Kidney glomerular epithelial cell (primary cell): ENCODE measurements at places on chromosomes 6 and 20.

GRCh38 chr6:157325069-157325805, 1.9 kb upstream of the TMEM242 start:
- no peak for DNase-seq

DNA sequence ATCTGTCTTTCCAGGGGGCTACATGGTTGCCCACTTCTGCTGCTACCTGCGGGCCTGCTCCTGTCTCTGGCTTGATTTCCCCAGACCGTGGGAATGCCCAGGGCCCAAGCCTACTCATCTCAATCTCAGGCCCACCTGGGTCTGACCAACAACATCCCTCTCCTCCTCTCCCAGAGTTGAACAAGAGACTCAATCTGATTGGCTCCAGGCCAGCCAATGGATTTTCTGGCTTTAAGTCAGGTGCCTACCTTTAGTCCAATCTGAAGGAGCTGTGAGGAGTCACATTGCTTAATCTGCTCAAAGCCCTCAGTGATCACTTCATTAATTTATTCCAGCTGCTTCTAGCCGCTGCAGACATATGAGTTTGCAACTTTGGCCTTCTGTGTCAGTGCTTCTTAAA, 162.4 kb upstream of the KCNG1 start:
- no peak for DNase-seq

- DNase-seq = no peak
Measured at GRCh38 chr20:37896932-37897548, 5.9 kb upstream of the VSTM2L start.

DNA sequence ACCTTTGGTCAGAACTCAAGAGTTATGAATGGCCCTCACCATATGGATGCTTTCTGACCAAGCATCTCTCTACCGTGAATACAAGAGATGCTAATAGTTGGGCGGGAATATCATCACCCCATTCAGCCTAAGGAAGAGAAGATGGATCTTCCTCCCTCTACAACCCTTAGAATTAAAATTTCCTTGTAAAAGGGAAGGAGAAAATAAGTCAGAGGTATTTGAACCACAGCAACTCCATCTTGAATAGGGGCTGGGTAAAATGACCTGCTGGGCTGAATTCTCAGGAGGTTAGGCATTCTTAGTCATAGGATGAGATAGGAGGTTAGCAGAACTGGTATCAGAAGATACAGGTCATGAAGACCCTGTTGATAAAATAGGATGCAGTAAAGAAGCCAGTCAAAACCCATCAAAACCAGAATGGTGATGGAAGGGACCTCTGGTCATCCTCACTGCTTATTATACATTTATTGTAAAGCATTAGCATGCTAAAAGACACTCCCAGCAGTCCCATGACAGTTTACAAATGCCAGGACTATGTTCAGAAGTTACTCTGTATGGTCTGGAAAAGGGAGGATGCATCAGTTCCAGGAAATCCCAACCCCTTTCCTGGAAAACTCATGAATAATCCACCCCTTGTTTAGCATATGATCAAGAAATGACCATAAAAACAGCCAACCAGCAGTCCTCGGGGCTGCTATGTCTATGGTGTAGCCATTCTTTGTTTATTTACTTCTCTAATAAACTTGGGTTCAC, 101.2 kb downstream of the DTNBP1 start:
- no peak for DNase-seq

- DNase-seq = no peak
Measured at GRCh38 chr6:90420500-90420899, 123.9 kb upstream of the BACH2 start.

GRCh38 chr6:7621761-7622160, 31.8 kb downstream of the SNRNP48 start:
- no peak for DNase-seq

DNA sequence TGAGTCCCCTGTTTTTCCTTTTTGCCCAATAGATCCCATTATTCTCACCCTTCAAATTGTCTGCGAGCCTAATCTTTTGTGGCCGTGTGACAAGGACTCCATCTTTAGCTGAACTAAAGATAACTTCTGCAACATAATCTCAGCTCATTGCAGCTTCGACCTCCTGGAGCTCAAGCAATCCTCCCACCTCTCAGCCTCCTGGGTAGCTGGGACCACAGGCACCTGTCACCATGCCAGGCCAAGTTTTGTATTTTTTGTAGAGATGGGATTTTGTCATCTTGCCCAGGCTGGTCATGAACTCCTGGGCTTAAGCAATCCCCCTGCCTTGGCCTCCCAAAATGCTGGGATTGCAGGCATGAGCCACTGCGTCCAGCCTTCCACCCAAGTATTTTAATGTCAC, 161.0 kb downstream of the GJA1 start:
- no peak for DNase-seq

DNA sequence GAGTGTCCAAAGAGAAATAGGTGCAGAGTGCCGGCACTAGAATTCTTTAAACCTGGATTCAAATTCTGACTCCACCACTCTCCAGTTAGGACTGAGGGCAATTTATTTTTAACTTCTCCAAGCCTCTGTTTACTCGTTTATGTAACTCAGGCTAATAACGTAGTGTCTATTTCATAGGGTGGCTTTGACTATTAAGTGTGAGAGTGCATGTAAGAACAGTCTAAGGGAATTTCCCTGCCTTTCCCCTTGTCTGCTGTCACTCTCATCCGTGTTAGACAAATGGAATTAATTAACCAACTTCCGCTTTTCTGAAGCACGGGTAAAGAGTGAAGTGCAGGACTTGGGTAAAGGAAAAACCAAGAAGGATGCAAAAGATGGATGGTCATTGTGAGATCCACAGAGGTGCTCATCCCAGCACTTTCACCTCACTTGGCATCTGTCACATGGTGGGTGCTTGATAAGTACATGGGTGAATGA, 4.1 kb upstream of the ZKSCAN8 start:
- DNase-seq = peak; percentile 54

DNA sequence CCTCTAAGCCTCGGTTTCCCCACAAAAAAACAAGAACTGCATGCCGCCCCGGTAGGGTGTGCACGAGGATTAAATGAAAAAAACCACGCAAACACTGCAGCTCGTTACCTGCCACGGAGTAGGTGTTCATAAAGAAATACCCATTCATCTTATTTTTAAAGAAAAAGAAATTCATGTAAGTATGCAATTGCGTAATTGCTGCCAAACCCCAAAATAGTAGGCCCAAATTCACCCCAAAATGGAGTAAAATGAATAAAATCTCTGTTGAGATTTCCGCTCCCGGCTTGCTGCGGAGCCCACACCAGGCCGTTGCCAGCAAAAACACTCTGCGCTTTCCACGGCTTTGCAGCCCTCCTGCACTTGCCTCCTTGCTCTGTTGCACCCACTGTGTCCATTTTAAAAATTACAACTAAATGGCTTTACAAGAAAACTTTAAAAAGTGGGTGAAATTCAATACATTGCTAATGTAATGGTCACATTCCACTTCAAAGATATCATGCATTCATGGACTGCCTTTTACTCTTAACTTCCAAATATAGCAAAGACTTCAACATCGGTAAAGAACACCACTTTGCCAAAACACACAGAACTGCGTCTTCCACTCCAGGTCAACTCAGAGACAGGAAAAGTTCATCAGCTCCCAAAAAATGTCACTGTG, 125.0 kb downstream of the ZMYND8 start:
- DNase-seq = no peak

DNA sequence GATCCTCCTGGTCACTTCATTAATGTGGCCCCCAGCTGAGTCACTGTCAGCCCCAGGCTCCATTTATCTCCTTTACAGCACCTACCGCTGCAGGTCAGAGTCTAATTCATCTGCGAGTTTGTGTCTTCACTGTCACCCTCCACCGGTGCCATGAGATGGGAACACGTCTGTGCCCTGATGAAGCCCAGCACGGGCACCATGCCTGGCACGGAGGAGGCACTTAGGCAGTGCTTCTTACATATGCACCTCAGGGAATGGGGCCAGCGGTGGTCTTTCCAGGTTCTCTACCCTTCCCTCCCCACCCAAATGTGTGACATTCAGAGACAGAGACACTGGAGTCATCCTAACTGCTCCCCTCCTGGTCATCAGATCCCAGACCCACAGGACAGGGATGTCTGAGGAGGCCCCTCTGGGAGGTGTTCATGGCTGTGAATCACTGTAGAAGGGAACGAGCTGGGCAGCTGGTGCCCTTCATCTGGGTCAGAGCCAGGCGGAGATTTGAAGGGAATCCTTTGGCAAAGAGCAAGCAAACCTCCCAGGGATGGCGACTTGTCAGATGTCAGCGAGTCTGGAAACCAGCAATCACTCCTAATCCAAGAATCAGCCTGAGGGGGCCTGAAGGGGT, 364.6 kb downstream of the PREX1 start:
- no peak for DNase-seq

- no peak for DNase-seq
Measured at GRCh38 chr6:87654875-87655454, 47.1 kb downstream of the AKIRIN2 start.

GRCh38 chr6:81465859-81466258, 286.6 kb downstream of the TENT5A start:
- DNase-seq = peak; percentile 6

GRCh38 chr6:170134031-170134470, 156.8 kb downstream of the DLL1 start:
- no peak for DNase-seq

GRCh38 chr20:33673410-33674293, 576 bp downstream of the NECAB3 start:
- no peak for DNase-seq

DNA sequence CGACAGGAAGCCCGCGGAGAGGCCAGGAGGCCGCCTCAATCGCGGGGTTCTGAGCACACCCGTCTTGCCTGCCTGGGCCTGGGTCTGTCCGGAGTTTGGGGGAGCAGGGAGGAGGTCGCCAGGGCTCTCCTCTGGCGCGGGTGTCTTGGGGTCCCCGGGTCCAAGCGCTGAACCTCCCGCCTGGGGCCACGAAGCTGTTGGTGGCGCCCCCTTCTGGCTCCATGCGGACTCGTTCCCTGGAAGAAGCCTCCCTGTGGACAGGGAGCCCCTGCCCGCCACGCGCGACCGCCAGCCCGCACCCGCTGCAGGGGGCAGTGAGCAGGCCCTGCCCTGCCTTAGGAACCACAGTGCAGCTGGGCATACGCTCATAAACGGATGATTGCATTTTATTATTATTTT, 44.7 kb downstream of the MCUR1 start:
- no peak for DNase-seq

GRCh38 chr6:20599302-20600051, 65.2 kb downstream of the CDKAL1 start:
- no peak for DNase-seq

DNA sequence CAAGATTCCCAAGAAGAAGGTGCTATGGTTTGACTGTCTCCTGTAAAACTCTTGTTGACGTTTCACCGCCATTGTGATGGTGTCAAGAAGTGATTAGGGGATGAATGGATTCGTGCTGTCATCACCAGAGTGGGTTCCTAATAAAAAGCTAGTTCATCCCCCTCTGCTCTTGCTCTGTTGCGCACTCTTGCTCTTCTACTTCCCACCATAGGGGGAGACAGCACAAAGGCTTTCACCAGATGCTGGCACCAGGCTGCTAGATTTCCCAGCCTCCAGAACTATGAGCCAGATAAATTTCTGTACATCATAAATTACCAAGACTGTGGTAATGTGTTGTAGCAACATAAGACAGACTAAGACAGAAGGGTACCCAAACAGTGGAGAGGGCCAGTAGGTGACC, 21.6 kb upstream of the CCDC28A start:
- no peak for DNase-seq

GRCh38 chr6:6823568-6824224, 235.2 kb downstream of the LY86 start:
- DNase-seq = no peak

DNA sequence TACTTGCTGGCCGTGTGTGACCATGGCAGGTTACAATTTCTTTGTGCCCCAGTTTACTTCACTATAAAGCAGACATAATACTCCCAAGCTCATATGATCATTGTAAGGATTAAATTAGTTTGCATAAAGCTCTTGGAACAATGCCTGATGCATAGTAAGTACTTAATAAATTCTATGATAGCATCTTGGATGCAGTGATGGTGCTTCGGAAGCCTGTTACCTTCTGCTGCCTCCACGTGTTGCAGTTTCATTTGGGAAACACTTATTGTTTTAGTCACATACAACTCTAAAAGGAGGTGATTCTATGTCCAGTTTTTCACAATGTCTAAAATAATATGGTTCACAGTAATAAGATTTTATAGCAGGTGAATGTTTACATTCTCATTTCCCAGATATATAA, 343.9 kb downstream of the NRN1 start:
- DNase-seq = no peak

DNA sequence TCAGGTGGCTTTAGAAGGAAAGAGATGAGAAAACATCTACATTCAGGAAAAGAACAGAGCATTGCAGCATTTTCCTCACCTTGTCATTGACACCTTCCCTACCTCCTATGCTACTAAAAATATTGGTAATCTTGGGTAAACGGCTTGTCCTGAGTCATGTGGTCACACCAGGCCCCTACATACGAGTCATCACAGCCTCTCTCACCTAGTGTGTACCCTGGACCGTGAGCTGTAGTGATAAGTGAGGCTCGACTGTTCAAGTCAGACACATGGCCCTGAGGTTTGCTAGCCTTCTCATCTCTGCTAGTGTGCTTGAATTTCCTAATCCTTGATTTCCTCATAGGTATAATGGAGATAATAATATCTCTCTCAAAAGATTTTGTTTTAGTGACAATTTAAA, 29.6 kb upstream of the TMEM244 start:
- DNase-seq = no peak

GRCh38 chr6:129744201-129744879, 34.4 kb upstream of the ARHGAP18 start:
- peak; percentile 81 for DNase-seq

DNA sequence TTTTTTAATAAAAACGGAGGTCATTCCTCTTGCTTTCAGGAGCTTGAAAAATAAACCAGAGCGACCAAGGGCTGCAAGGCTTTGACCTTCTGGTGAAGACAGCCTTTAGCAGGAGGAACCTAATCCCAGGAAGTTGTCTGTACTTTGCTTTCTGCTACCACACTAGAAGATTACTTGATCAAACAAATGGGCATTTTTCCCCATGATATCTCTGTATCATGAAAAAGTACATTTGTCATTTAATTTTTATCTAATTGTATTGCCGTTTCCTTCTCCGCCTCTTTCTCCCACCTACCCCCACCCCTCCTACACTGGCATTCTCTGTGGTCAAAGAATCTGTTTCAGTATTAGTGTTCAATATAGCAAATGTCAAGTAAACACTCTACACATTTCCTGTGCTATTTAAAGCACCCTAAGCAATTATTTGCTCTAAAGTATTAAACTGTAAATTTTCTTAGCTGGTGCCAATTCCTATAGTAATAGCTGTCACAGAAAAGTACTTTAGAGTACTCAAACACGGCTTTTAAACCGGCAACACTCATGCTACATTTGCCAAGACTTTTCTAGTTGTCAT, 29.7 kb downstream of the ATXN1 start:
- DNase-seq = no peak

- DNase-seq = no peak
Measured at GRCh38 chr6:18561037-18561750, 174.0 kb downstream of the RNF144B start.

GRCh38 chr6:137731960-137732616, 135.0 kb upstream of the TNFAIP3 start:
- no peak for DNase-seq

- DNase-seq = no peak
Measured at GRCh38 chr6:84119277-84119676, 85.7 kb downstream of the MRAP2 start.
